ENCODE measurements at places on chromosomes 6 and 20. TPM values are rescaled to one million over a fixed set of nuclear protein-coding genes. Genes with fewer than 3 reads are reported as not detected.

- DNase-seq: no peak
Measured at GRCh38 chr20:59662161-59662560, 57.8 kb downstream of the PHACTR3 start.

Gene FERMT1
- 0.95 TPM for total RNA-seq

DNA sequence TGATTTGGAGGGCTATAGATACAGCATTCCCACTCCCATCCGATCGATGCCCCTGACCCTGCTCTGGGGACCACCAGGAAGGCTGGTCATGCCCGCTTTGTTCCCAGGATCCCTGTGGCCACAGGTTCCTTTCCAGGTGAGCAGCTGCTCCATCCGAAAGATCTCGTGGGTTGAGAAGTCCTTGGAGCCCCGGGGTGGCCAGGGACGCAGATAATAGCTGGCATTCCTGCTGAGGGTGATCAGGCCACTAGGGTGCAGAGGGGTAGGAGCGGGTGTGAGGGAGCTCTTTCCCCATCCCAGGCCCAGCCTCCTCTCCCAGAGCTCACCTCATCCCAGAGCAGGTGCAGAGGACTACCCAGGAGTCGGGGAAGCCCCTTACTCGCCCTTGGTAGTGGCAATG, 7.4 kb downstream of the ADAM33 start:
- no peak for DNase-seq

DNA sequence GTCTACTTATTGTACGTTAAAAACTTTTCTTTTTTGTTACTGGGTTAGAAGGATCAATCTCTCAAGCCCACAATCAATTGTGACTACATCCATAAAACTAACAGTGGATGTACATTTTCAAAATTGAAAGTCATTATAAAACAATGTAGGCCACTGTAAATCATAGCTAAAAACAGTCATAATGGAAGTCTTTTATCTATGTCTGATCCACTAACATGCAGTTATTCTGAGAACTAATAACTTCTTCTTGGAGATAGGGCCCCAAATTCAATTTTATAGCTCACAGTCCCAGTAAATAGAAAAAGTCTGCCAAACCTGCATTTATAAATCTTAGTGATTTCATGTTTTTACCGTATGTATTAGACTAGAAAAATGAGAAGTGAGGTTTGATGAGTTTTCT, 187.3 kb upstream of the MMS22L start:
- DNase-seq: no peak

DNA sequence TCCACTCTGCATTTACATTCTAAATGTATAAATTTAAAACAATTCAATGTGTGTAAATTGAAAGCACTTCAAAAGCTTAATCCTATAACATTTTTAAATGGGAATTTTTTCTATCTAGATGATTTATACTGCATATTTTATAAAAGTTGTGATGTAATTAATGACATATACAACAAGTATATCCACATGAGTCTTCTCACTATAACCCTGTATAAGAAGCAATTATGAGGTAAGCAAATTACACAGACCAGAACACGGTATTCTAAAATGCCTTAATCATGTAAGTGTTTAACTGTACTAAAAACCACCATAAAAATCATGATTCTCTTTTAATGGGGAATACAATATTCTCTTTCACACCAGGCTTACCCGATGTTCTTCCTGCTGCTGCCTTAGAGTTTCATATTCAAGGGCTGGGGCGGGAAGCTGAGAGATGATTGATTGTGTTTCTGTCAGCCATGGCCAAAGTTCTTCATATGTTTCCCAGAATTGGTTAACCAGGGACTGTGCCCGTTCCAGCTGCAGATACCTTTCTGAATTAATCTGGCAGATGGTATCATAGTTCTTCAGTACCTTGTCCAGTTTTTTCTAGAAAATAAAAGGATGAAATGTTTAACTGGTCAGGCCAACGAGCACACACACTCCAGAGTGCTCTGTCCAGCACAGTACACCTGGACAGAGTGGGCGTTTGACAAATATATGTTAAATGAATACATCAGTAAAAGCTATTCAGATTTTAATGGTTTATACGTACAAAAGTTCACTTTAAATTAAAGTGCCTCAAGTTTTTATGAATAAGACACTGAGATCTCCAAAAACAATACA, 127.4 kb downstream of the DST start:
- no peak for DNase-seq

Data from Panc1 (cell line).